Substantia nigra (tissue), 51 donors: ENCODE measurements at places on chromosomes 11 and 22.
A peak's percentile ranks its signal among the peaks of the same experiment; 100 is the strongest.

DNA sequence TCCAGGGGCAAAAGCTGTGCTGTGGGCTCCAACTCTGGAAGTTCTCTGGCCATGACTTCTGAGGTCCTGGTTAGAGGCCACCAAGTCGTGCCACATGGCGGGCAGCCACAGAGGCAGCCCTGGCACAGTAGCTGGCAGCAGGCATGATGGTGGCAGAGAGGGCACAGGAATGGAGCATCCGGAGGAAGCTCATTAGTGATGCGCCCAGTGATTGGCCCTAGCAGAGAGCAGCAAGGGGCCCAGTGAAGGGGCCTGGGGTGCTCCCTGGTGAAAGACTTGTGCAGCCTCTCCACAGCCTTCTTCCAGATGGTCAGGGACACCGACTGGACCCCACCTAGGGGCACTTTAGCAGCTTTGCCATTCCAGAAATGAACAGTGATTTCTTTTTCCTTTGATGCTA lies 7.0 kb downstream of the C11orf16 start:
- no peak for DNase-seq

- DNase-seq: peak; percentile 94
These were observed at the start of gene NXF1 for GRCh38 chr11:62805076-62805892. NXF1 (minus strand) TSS chr11:62805440; CDS start chr11:62805356, 84 bp downstream.

- peak; percentile 82 for DNase-seq
These were observed 30.7 kb downstream of the PPP2R1B start for GRCh38 chr11:111735262-111736116.

DNA sequence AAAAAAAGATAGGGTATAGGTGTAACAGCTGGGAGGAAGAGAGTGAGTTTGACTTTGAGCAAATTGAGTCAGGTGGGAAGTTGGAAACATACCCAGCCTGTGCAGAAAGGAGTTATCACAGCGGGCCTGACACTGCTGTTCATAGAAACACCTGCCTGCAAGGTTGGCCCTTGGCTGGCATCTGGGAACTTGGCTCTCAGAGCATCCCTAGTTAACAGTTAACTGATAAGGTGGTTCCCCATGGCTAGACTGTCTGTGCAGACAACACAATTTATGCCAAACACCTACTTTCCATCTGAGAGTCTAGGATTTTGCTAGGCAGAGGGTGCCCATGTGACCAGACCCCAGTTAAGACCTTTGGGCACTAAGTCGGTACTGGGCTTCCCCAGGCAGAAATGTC lies 31.4 kb downstream of the ADAMTS8 start:
- no peak for DNase-seq

GRCh38 chr22:43540529-43540923 lies 128.7 kb downstream of the MPPED1 start:
- DNase-seq: no peak

GRCh38 chr22:17199003-17199731 lies 20.1 kb downstream of the ADA2 start:
- no peak for DNase-seq

GRCh38 chr22:19687561-19688300 lies 26.6 kb upstream of the SEPTIN5 start:
- DNase-seq: no peak

DNA sequence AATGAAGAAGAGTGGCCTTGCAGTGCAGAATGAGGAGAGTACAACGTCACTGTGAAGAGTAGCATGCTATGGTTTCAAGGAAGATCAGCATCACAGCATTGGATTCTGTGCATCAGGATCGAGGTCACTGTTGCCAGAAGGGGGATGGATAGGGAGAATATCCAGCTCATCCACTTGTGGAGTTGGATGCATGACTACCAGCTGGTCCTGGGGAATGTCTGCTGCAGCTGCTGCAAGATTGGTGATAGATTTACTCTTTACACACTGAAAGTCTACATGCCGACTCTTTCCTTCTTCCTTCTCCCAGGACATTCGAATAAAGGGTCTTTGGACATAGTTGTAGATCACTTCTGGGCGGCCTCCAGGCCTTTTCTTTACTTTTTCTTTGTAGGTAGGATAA lies 74.3 kb downstream of the BTBD10 start:
- no peak for DNase-seq

DNA sequence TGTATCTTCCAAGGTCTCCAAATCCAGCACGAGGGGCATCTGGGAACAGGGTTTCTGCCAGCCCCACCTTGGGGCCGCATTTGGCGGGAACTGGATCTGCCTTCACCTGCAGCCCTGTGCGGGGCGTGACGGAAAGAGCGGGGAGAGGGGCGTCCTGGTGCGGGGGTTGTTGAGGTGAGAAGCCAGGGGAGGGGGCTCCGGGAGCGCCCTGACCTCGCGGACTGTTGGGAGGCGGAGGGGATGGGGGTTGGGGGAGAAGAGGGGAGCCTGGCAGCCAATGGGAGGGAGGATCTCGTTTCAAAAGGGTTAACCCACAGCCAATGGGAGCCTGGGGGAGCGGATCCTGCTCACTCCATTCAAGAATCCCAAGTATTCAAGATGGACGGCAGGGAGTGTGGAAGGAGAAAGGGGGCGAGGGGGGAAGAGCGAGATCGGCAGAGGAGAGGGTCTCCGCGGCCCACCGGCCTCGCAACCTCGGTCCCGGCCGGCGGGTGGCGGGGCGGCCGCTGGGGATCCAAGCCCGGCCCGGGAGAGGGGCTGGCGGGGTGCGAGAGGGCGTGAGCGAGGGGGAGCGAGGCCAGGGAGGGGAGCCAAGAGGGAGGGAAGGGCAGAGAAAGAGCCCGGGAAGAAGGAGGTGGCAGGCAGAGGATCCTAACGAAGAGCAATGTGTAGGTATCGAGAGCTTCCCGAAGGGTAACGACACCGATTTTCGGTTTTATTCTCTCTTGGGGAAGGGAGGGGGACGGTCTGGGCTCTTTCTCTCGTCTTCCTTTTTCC lies 11.5 kb downstream of the YPEL4 start:
- no peak for DNase-seq

DNA sequence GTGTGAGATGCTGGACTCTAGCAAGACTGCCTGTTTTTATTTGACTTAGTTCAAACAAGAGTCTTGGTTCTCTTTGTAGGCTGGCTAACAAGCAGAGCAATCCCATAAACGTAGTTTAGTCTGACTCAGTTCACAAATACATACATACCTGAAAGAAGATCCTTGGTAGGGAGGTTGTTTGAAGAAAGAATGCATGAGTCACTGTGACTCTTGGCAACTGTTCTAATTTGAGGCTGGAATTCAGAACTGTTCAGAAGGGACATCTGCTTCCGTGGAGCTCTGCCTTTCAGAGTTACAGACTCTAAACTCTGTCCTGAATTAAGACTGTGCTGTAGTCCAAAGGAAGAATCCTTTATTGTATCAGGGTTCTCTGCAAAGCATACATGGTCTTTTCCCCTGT lies 32.2 kb downstream of the C2CD3 start:
- no peak for DNase-seq

DNA sequence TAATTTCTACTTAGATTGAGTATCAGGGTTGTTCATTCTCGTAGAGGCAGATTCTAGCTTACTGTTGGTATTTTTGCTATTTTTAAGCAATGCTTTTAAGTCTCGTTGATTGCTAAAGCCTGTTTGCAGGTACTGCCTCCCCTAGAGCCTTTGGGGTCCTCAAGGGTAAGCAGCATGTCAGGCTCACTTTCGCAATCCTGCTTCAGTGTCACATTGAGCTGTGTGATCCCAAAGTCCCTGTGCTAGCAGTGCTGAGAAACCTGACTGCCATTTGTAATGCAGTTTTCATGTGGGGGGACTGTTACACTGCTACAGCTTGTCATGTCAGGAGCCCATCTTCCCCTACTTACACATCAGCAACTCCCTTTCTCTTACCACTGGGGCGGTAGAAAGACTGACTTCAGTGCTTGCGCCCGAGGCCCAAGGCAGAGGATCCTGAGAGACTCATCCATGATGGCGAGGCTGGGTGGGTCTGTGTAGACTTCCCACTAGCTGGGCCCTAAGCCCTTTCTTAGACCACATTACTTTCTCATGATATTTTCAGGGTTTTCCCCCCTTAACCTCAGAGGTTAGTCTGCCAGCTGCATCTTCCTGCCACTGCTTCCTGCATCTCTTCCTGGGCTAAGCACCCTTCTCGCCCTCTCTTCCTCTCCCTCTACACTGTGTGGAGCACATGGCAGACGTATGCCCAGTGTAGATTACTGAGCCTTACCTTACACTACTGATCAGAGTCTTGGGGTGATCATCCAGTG lies 40.8 kb upstream of the ST14 start:
- no peak for DNase-seq

DNA sequence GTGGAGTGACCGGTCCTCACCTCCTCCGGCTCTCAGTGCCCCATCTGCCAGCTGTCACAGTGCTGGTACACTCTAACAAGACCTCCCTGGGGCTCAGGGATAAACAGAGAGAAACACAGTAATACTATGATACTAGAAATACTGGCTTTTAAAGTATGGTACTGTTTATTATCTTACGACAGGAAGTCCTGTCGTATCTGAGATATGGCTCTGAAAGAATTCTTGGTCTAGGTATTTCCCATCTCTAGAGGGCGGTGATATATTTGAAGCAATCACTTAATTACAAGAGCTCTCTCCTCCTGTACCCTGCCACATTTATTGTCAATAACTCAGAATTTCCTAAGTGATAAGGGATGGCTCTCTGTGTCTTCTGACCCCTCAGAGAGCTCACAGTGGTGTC lies 119.1 kb downstream of the RRM1 start:
- DNase-seq: no peak

DNA sequence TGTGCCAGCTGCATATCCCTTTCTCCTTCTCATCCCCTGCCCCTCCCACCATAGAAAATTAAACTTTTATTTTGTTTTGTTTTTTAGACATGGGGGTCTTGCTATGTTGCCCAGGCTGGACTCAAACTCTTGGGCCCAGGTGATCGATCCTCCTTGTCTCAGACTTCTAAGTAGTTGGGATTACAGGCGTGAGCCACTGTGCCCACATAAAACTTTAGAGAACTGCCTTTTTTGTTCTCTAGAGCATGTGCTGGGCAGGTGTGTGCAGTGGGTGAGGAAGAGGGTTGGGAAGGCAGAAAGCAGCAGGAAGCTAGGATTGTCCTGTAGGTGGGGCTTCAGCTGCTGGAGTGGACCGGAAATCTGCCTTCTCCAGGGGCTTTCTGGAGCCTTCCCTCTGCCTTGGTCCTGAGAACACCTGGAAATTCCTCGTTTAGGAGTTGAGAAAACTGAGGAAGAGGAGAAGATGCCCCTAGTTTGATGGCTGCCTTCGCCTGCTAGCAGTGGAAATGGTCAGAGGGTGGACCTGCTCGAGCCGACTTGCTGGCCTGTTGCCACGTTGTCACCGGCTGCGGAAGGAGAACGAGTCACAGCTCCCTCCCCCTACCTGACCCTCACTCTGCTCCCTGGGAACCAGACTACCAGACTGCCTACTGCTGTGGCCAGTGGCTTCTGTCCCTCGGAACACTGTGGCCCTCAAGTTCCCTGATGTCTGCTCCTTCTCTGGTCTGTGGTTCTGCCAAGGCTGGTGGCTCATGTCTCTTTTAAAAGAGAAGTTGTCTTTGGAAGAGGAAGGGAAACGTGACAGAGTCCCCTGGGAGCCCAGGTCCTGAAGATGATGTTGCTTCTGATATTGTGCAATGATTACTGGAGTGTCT lies 4.0 kb downstream of the ST14 start:
- DNase-seq: peak; percentile 15

- DNase-seq: no peak
These were observed 13.8 kb downstream of the UQCR10 start for GRCh38 chr22:29780748-29781676.

DNA sequence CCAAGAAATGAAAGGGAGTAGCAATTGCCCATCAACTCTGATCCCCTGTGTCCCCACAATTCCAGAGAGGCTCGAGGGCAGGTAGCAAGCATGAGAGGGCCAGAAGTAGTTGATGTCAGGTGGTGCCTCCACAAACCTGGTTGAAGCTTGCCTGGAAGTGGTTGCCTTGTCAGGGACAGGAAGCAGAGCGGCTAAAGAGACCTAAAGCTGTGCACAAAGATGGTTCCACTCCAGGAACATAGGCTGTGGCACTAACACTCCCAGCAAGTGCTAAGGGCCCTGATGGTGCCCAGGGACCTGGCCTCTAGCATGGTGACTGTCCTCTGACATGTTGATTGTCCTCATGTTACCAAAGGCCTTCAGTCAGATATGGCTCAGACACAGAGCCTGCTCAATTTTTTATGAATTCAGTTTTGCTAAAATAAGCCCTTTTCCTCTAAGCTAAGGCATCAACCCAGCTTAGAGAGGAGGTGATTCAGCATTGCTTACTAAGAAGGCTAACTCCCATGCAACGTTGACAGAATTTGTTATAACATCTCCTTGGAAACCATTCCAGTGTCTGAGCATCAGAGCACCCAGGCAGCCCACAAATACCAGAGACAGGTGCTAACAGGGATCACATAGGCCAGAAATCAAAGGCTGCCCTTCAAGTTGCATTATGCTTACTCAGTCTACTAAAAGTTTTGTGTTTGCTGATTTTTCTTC lies 196.3 kb upstream of the ARHGAP20 start:
- DNase-seq: no peak

DNA sequence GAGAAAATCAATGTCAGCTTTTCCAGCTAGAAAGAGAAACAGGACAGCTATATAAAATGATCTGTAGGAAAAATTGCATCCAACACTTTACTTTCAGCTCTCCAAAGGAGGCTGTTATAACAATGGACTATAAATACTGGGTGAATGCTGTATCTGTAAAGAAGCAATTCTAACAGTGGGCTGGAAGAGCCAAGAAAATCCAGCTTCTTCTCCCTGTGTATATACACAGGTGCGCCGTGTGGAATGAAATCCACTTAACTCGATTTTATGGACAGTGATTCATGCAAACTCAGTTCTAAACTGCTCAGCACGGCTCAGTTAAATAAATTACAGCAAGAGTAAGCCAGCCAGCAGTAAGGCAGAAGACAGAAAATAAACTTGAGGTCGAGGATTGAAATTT lies 32.5 kb upstream of the LMO2 start:
- no peak for DNase-seq

GRCh38 chr11:18135308-18135707 lies 2.9 kb downstream of the MRGPRX3 start:
- no peak for DNase-seq

GRCh38 chr11:84021291-84021690 lies 735.1 kb upstream of the CCDC90B start:
- no peak for DNase-seq

DNA sequence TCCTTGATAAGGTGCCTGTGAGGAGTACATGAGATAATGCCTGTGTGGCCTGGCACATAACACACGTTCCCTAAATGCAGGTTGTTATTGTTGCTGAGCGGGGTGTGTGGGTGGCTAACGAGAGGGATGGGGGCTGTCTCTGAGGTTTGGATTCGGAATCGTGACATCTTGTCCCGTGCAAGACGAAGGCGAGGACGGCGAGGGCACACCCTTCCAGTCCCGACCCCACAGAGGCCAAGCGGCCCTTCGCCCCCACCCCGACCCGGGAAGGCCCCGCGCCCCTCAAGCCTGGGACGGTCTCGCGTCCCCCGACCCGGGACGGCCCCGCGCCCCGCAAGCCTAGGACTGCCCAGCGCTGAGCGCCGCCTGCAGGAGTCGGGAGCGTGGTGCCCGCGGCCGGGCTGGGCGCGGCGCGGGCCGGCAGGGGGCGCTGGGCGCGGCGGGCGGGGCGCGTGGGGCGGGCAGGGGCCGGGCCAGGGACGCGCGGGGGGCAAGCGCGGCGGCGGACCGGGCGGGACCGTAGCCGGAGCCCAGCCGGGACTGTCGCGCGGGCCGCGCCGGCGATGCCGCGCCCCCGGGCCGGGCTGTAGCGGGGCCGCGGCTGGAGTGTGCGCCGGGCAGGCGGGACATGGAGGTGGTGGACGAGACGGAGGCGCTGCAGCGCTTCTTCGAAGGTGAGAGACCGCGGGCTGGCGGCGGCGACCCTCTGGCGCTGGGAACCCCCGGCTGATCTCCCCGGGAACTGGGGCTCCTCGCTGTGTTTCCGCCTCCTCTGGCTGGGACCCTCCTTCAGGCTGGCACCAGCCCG lies at the start of gene MYRF:
MYRF (plus strand) TSS at position 520 of the 808 bp plus-strand sequence; CDS start at position 629, 109 bp downstream.
- DNase-seq: peak; percentile 52
